ENCODE measurements at places on chromosomes 7 and 10.

- no peak for DNase-seq
These were observed 75.3 kb downstream of the EPC1 start for GRCh38 chr10:32271617-32272016.

DNA sequence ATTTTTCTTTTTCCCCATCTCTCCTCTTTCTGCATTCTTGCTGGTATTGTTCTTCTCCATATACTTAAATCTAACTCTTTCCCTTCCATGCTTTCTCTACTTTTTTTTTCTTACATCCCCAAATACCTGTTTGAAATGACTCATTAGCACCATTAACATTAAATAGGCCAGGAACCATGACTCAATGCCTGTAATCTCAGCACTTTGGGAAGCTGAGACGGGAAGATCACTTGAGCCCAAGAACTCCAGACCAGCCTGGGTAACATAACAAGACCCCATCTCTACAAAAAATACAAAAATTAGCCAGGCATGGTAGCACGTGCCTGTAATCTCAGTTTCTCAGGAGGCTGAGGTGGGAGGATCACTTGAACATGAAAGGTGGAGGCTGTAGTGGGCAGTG is 1026.8 kb downstream of the GATA3 start:
- DNase-seq, result no peak

DNA sequence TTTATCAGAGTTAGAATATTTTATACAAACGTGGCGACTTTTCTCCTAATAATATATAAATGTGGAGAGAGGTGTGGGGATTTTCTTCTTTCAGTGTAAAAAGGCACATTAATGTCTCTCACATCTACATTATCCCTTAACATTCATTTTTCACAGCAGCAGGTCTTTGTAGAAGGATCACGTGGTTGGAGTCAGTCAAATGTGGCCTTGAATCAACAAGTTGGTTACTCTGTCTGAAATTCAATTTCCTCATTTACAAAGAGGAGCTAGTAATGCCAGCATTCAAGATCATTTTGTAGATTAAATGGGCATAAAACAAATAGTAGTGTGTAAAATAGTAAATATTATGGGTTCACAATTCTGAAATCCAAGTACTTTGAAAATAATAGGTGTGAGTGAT is 183.1 kb upstream of the SEMA3E start:
- DNase-seq, result no peak

DNA sequence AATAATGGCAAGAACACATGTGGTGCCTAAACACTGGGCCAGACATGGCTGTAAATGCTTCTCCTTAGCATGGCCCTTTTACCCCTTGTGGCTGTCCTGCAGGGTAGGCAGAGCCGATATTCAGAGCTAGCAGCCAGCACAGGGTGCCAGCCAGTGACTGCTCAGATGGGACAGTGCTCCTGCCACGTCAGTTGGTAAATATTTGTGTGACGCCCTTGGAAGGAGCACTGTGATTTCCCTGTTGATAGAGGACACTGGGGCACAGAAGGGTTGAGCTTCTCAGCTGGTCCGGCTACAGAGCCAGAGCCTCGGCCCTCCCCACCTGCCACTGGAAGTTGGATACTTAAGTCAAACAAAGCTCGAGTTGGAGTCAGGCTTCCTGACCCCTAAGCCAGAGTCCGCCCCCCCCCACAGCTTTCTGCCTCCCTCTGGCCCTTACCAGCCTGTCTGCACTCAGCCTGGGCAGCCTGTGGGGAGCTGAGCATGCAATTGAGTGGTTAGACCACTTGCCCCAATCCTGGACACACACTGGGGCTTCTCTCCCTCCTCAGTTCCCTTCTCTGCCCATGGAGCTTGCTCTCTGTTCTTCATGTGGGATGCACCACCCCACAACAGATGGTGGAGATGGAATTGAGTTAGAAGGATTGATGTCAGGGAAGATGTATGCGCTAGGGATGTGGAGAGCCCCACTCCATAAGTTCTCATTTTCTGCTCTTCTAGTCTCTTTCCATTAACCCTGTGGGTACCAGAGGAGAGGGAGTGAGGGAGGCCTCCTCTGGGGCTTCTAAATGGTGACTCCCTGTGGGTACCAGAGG is 350.8 kb downstream of the PLXNA4 start:
- DNase-seq, result no peak

GRCh38 chr10:78292982-78293865 is 259.6 kb downstream of the RPS24 start:
- no peak for DNase-seq

GRCh38 chr7:33261585-33261984 is 132.2 kb downstream of the BBS9 start:
- no peak for DNase-seq

- DNase-seq, result no peak
These were observed 16.4 kb upstream of the PSMG3 start for GRCh38 chr7:1586126-1586826.

GRCh38 chr10:24382979-24383663 is 174.2 kb downstream of the KIAA1217 start:
- DNase-seq, result no peak

Data from NCI-H748 treated with DMSO at 0.1 percent for 48 hours (cell line).